Type B pancreatic cell (in vitro differentiated cells): ENCODE measurements at places on chromosomes 16 and 17. TPM values are rescaled to one million over a fixed set of nuclear protein-coding genes. Genes with fewer than 3 reads are reported as not detected.

DNA sequence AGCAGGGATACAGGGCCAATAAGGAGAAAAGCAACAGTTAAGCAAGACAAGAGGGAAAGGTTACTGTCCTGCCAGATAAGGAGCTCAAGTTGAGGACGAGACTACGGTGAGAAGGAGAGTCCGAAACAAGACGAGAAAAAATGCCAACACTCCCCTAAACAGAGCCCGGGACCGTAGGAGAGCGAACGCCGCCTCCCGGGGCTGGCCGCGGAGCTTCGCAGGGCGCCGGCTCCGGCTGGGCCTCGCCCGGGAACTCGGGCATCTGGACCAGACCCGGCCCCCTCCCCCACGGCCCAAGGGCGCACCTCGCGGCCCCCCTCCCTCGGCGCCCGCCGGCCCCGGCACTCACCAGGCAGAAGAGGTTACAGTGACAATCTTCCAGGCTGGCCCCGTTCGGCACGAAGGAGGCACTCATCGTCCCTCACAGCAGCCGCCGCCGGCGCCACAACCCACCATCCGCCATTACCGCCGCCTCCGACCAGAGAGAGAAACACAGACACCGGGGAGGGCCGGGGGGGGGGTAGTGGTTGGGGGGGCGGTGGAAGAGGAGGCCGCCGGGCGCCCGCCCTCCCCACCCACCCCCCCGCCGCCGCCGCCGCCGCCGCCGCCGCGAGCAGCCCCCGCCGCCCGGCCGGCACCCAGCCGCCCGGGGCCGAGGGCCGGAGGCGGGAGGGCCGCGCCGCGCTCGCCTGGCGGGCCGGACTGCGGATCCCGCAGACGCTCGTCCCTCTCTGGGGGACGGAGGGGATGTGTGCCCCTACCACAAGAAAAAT is at the start of gene MED13:
MED13 (minus strand) TSS at position 488 of the 773 bp plus-strand sequence; CDS start at position 415, 73 bp downstream.
- H3K4me1 ChIP-seq: peaks cover 20% of the 10 kb centered on the region
- H3K36me3 ChIP-seq: peaks cover 8% of the 10 kb centered on the region
- peak; percentile 75 for DNase-seq
- peak within 1 kb of the TSS; percentile 99 for H3K4me3 ChIP-seq

GRCh38 chr17:46854948-46855347 is 3.6 kb downstream of the WNT9B start:
- no peaks in the 10 kb centered on the region for H3K36me3 ChIP-seq
- H3K27ac ChIP-seq: no peak overlapping the region
- peaks cover 5% of the 10 kb centered on the region for H3K4me1 ChIP-seq
- DNase-seq: no peak

GRCh38 chr17:4947411-4948165 is 742 bp downstream of the PFN1 start:
- H3K4me1 ChIP-seq: peaks cover 37% of the 10 kb centered on the region
- H3K27me3 ChIP-seq: no peaks in the 10 kb centered on the region
- H3K4me3 ChIP-seq: peak overlapping the region; percentile 96
- peaks cover 13% of the 10 kb centered on the region for H3K36me3 ChIP-seq
- no peak for DNase-seq

The SKAP1 gene
- 0.43 and 0.79 TPM in 2 replicates for total RNA-seq

DNA sequence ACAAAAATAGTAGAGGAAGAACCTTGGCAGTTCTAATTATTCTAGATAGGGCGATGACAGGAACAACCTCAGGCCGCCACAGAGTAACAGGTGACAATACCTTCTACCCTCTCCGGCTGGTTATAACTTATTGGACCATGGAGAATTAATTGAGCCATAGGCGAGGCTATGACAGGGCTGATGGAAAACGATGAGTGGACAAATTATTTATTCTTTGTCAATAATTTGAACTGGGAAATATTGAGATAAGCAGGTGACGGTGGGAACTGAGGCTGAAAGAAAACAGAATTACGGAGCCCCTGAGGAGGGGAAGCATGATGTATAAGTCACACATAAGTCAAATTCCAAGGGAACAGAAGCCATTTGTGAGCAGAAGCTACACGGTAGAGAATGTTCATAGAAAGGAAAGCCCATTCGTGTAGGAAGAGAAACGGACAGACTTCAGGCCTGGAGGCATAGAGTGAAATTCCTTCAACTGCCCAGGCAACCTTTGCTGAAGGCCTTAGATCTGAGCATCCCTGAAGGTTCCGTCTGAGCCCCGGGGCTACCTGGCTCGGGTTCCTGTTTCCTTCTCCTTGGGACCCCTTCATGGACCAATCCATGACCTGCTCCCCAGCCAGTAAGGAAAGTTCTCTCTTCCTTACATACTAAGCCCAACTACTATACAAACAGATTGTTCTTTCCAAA is 158.1 kb downstream of the MAP2K4 start:
- DNase-seq: no peak
- H3K27me3 ChIP-seq: no peaks in the 10 kb centered on the region
- no peaks in the 10 kb centered on the region for H3K4me1 ChIP-seq

GRCh38 chr17:71402661-71403141 is 718.1 kb upstream of the SOX9 start:
- peaks cover 10% of the 10 kb centered on the region for H3K27me3 ChIP-seq
- H3K4me1 ChIP-seq: peaks cover 22% of the 10 kb centered on the region
- no peak overlapping the region for H3K4me3 ChIP-seq
- H3K36me3 ChIP-seq: no peaks in the 10 kb centered on the region
- DNase-seq: no peak

GRCh38 chr16:47503936-47504335 is 42.8 kb downstream of the PHKB start:
- H3K4me3 ChIP-seq: no peak overlapping the region
- no peak overlapping the region for H3K27ac ChIP-seq
- DNase-seq: no peak
- peaks cover 22% of the 10 kb centered on the region for H3K36me3 ChIP-seq
- H3K27me3 ChIP-seq: no peaks in the 10 kb centered on the region

The TMEM114 gene
- 0.50 TPM in 1 of 2 replicates, not detected in the other for total RNA-seq

DNA sequence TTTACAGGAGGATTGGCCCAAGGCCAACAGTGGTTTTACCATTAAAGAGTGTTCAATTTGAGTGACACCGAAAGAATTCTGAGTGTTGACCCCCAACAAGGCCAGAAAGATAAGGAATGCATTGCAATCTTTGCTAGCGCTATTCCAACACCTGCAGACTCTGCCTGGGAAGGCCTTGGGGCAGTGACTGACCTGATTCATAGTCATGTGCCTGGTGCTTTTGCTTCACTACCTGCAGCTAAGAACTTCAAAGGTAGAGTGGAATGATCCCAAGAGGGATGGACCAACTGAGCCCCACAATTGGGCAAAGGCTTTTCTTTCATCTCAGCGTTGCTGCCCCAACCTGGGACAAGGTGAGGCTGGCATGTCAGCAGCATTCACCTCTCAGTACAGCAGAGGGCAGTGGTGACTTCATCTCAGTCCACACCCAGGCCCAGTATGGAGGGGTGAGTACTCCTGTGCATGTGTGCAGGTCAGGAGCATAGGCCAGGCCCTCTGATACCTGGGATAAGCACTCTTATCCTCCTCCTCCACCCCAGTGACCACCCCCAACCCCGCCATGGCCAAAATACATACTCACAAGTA is 149.6 kb upstream of the GNAO1 start:
- H3K27ac ChIP-seq: no peak overlapping the region
- H3K36me3 ChIP-seq: no peaks in the 10 kb centered on the region
- DNase-seq: no peak
- no peak overlapping the region for H3K4me3 ChIP-seq
- H3K27me3 ChIP-seq: no peaks in the 10 kb centered on the region
- H3K4me1 ChIP-seq: no peaks in the 10 kb centered on the region

GRCh38 chr17:38693700-38694329 is 11.3 kb upstream of the MLLT6 start:
- peaks cover 15% of the 10 kb centered on the region for H3K27me3 ChIP-seq
- DNase-seq: no peak
- no peak overlapping the region for H3K27ac ChIP-seq
- H3K4me1 ChIP-seq: peaks cover 19% of the 10 kb centered on the region
- no peak overlapping the region for H3K4me3 ChIP-seq
- H3K36me3 ChIP-seq: no peaks in the 10 kb centered on the region

DNA sequence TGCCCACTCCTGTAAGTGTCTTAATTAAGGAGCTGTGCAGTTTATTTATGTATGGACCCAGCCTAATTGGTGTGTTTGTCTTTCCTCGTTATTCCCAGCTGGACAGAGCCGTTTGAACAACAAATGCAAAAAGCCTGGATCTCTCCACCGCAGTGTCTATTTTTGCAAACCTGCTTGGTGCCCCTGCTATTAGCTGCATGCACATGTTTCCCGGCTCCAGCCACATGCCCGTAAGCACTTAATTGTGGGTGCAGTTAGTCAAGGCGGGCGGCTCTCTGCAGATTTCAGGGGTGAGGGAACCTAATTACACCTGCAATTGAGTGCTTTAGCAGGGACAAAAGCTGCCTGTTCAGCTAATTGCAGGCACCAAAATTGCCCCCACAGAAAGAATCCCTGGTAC is 74.0 kb upstream of the GSE1 start:
- peak overlapping the region; percentile 23 for H3K27ac ChIP-seq
- no peak overlapping the region for H3K4me3 ChIP-seq
- no peaks in the 10 kb centered on the region for H3K36me3 ChIP-seq
- peaks cover 41% of the 10 kb centered on the region for H3K4me1 ChIP-seq

DNA sequence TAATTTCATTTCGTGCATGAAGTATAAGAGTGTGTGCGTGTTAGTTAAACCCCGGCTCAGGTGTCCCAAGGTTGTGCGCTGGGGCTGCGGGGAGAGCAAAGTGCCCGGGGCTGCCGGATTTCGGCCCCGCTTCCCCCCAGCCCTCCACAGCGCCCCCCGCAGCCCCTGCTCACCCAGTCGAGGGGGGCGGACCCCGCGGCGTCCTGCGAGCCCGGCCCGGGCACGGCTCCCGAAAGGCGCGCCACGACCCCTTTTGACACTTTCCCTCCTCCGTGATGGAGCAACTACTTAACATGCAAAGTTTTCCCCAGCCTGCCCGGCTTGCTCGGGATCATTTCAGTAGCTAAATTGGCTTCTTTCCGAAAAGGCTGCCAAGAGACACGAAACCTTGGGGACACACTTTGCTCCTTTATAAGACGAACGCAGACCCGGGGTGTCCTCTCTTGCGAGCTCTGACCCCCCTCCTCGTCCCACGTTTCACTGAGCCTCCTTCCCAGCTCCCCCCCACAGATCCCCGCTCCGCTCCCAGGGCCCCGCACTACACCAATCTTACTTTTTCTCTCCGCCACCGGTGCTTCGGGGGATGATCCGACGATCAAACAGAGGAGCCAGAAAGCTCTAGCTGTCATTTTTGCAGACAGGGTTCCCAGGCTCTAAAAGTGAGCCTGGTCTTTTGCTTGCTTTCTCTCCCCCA is 552 bp downstream of the C17orf58 start:
- H3K36me3 ChIP-seq: no peaks in the 10 kb centered on the region
- peaks cover 25% of the 10 kb centered on the region for H3K4me1 ChIP-seq
- H3K27ac ChIP-seq: peak overlapping the region; percentile 68

The DNAAF8 gene
- total RNA-seq: 0.74 and 2.6 TPM in 2 replicates

GRCh38 chr17:28043741-28044140 is 1.3 kb downstream of the NLK start:
- peaks cover 40% of the 10 kb centered on the region for H3K4me1 ChIP-seq
- peaks cover 8% of the 10 kb centered on the region for H3K27me3 ChIP-seq
- H3K4me3 ChIP-seq: peak overlapping the region; percentile 93
- H3K27ac ChIP-seq: no peak overlapping the region
- H3K36me3 ChIP-seq: peaks cover 9% of the 10 kb centered on the region

- no peak for DNase-seq
- peaks cover 3% of the 10 kb centered on the region for H3K36me3 ChIP-seq
Measured at GRCh38 chr17:81035521-81036196, 708 bp downstream of the BAIAP2 start.
